ENCODE measurements at places on chromosomes 3 and 15. TPM values are rescaled to one million over a fixed set of nuclear protein-coding genes. Genes with fewer than 3 reads are reported as not detected.

The CRTAP gene
- total RNA-seq, result 130 TPM

The MINDY2 gene
- total RNA-seq, result 70.8 TPM

The APBA2 gene
- total RNA-seq, result 49.4 TPM

The RLBP1 gene
- 102 TPM for total RNA-seq

The SEMA3G gene
- total RNA-seq, result 9.6 TPM

The MRPL47 gene
- total RNA-seq, result 19.0 TPM

The TMEM158 gene
- 4.3 TPM for total RNA-seq

The DAZL gene
- total RNA-seq, result not detected

The NR2E3 gene
- total RNA-seq, result 218 TPM

The RAB27A gene
- 26.5 TPM for total RNA-seq

The YEATS2 gene
- 72.6 TPM for total RNA-seq

The PLA2G4D gene
- not detected for total RNA-seq

The EXD1 gene
- total RNA-seq, result not detected

The WDR49 gene
- total RNA-seq, result 1.1 TPM

The IGF2BP2 gene
- total RNA-seq, result 84.2 TPM

The PIGBOS1 gene
- 16.5 TPM for total RNA-seq

The CPNE9 gene
- 3.8 TPM for total RNA-seq

The MYZAP gene
- 2.9 TPM for total RNA-seq

The TNFAIP8L3 gene
- 1.4 TPM for total RNA-seq

The LNP1 gene
- 13.2 TPM for total RNA-seq

The C2CD4A gene
- not detected for total RNA-seq

The GMNC gene
- total RNA-seq, result 3.4 TPM

The FAM81A gene
- 4.2 TPM for total RNA-seq

The OPA1 gene
- 86.1 TPM for total RNA-seq

The C15orf62 gene
- total RNA-seq, result 1.1 TPM

The LRRIQ4 gene
- 0.33 TPM for total RNA-seq

The CNTN3 gene
- total RNA-seq, result 22.3 TPM

The IQCF5 gene
- total RNA-seq, result not detected

The SEC61A1 gene
- total RNA-seq, result 138 TPM

Data from camera-type eye (tissue), 1 donor.